ENCODE measurements at places on chromosomes 3 and 15.

DNA sequence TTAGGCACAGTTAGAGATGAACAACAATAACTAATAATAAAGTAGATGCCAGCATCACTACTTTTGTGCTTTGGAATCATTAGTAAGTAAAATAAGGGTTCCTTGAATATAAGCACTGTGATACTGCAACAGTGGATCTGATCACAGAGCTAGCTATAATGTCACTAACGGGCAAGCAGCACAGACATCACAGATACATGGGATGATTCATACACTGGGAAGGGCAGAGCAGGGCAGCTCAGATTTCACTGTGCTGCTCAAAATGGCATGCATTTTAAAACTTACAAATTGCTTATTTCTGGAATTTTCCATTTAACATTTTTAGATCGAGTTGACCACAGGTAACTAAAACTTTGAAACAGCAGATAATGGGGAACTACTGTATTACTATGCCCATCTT is 476.6 kb downstream of the FHIT start:
- DNase-seq = no peak

- DNase-seq = peak; percentile 25
Observed at GRCh38 chr3:141412087-141412935, 44.0 kb downstream of the ZBTB38 start.

DNA sequence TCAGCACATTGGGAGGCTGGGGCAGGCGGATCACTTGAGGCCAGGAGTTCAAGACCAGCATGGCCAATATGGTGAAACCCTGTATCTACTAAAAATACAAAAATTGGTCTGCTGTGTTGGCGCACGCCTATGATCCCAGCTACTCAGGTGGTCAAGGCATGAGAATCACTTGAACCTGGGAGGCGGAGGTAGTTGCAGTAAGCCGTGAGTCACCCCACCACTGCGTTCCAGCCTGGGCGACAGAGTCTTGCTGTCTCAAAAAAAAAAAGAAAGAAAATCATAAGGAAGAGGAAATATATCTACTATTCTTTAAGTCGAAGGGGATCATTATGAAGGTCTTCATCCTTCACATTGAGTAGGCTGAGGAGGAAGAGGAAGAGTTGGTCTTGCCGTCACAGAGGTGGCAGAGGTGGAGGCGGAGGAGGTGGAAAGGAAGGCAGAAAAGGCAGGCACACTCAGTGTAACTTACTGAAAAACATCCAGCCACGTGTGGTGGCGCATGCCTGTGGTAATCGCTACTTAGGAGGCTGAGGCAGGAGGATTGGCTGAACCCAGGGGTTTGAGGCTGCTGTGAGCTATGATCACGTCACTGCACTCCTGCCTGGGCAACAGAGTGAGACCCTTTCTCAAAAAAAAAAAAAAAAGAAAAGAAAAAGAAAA is 14.2 kb downstream of the CSK start:
- DNase-seq = no peak

GRCh38 chr3:183178512-183178832 is 15.9 kb upstream of the LAMP3 start:
- DNase-seq = no peak

GRCh38 chr3:13346481-13347389 is 73.4 kb downstream of the NUP210 start:
- DNase-seq = peak; percentile 20

Data from stimulated activated CD8-positive, alpha-beta memory T cell treated with anti-CD3 and anti-CD28 coated beads, Interleukin-4, amount 100 ng/mL, for 4 hours (primary cell).